ENCODE measurements at places on chromosomes 3 and 15. TPM values are rescaled to one million over a fixed set of nuclear protein-coding genes. Genes with fewer than 3 reads are reported as not detected.

GCSAM gene
- 0.04 TPM for total RNA-seq

GOLGA6L7 gene
- total RNA-seq = 0.11 TPM

NLGN1 gene
- not detected for total RNA-seq

SNX22 gene
- total RNA-seq = 1.8 TPM

CHRFAM7A gene
- not detected for total RNA-seq

ZNF35 gene
- 13.1 TPM for total RNA-seq

CAND2 gene
- 14.9 TPM for total RNA-seq

CASR gene
- total RNA-seq = not detected

FETUB gene
- total RNA-seq = not detected

CNTN3 gene
- not detected for total RNA-seq

DPPA2 gene
- not detected for total RNA-seq

ARHGAP31 gene
- total RNA-seq = 0.38 TPM

HDGFL3 gene
- 37.6 TPM for total RNA-seq

HTR3E gene
- total RNA-seq = not detected

GOLGA8J gene
- total RNA-seq = not detected

FNDC3B gene
- 35.8 TPM for total RNA-seq

MKRN2OS gene
- 0.27 TPM for total RNA-seq

GP9 gene
- total RNA-seq = not detected

XCR1 gene
- total RNA-seq = not detected

GPR27 gene
- not detected for total RNA-seq

CYP8B1 gene
- total RNA-seq = 0.04 TPM

ADAMTSL3 gene
- total RNA-seq = 0.09 TPM

PSMA4 gene
- 388 TPM for total RNA-seq

GOLGA8N gene
- total RNA-seq = 0.24 TPM

GABRR3 gene
- total RNA-seq = not detected

BCHE gene
- total RNA-seq = 0.20 TPM

MESP2 gene
- 0.47 TPM for total RNA-seq

Data from K562 (cell line).